NCI-H2171 treated with DMSO at 0.1 percent for 48 hours (cell line): ENCODE measurements at places on chromosomes 3 and 15.

DNA sequence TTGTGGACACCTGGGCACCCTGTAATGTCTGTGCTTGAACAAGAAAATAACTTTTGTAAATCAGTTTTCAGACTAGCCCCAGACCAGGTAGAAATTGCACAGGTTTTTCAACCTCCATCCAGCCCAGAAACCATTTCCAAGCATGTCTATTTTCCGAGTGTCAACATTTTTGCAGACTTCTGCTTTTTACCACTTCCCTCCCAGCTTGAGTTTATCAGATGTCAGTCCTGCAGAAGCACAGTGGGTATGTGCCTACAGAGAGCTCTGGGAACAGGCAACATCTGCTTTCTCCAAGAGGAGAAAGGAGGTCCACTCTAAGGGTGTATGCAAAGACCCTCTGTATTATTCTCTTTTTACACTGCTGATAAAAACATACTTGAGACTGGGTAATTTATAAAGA is 83.9 kb downstream of the LRRK1 start:
- DNase-seq = no peak

DNA sequence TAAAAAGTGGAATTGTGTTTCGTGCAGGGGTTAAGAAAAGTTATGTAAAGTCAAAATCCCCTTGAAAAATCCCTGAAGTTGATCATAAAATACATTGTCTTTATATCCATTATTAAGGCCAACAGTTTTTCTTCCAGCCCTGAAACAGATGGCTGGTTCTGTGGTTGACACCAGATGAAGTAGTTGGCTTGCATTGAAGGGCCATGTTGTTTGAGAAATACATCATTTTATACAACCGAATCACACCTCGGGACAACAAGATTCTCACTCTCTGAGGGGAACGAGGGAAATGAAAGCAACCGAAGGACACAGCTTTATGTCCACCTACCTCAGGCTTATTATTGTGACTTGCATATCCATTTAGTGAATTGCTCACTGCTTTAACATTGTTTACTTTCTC is 126.0 kb upstream of the MITF start:
- DNase-seq = no peak

GRCh38 chr3:196625331-196625730 is 14.2 kb upstream of the NRROS start:
- DNase-seq = no peak

DNA sequence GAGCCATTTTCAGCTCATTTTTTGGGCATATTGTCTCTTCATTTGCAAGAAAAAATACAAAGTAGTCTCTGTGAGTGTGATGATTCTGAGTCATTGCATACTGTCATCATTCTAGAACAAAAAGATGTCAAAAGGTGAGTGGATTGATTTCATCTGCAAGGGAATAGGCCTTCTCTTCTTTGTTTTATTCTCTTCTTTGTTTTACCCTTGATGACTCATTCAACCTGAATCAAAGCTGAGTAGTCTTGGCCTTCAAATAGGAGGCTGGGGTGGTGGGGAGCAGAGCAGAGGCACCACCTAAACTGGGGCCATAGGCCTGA is 25.4 kb downstream of the CYP19A1 start:
- no peak for DNase-seq

DNA sequence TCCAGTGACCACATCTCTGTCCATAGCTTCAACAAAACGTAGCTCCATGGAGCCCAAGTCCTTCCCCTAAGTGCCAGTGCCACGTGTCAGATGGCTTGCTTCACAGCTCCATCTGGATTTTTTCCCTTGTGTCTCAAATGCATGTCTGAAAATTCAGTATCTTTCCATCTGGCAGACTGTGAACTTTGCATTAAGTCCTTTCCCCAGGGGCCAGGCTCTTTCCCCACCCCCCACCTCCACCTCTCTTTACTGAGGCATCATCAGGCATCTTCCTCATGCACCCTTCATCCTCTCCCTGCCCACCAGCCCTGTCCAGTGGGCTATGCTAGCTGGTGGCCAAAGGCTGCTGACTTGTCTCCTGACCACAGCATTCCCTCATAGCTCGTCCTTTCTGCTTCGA is 53.7 kb downstream of the PDIA5 start:
- DNase-seq = peak; percentile 78

DNA sequence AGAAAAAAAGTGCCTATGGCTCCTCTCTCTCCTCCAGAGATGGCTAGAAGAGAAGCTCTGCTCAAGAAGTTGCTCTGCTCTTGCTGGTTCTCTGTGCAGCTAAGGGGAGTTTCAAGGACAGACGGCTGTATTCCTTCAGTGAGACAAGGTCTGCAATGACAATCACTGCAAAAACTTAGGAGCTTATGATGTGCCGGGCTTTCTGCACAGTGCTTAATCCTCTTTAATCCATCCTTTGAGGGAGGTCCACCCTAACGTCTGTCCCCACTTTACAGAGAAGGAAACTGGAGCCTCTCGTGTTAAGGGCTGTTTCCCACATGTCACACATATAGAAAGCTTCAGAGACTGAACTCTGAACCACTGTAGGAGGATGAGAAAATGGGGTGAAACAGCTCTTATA is 260.6 kb downstream of the MEX3B start:
- DNase-seq = no peak

DNA sequence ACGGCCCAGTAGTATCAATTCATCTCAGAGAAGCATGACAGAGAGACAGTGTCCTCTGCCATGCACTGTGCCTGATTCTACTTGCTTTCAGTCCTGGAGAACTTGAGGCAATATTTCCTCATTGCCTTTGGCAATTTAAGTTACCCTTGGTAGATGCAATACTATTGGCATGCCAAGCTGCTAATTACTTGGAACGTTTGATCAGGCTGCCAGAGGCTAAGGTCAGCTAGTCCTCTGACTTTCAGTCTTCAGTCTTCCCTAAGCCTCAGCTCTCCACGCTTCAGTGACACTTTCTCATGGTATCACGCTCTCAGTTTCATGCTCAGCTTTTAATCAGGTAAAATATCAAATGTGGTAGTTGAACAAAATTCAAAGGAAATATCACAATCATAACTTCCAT is 13.1 kb upstream of the OSBPL11 start:
- no peak for DNase-seq

- no peak for DNase-seq
These were observed 45.9 kb upstream of the LIMD1 start for GRCh38 chr3:45548681-45549075.
